ENCODE measurements at places on chromosomes 3 and 15.
A peak's percentile ranks its signal among the peaks of the same experiment; 100 is the strongest.

DNA sequence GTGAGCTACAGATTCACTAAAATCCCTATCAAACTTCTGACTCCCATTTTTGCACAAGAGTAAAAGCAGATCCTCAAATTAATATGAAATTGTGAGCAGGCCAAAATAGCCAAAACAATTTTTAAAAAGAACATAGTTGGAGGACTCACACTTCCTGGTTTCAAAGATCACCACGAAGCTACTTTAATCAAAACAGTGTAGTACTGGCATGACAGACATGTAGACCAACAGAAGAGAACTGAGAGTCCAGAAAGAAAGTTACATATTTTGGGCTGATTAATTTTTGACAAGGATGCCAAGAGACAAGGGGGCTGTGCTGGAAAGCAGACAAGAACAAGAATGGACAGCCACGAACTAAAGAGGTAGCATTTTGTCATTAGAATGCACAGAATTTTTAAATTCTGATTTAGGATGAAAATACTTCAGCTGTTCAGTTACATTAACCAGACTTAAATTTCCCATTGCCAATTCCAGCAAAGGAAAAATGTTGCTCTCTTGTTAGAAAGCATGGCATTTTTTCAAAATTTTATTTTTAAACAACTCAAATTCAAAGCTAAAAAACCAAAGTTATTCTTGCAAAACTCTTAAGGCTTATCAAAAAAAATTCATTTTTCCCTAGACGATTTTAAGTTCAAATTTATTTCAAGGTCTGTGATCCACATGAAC lies 14.0 kb downstream of the RYK start:
- DNase-seq, result no peak

GRCh38 chr15:56724232-56724631 lies 9.1 kb downstream of the ZNF280D start:
- DNase-seq, result no peak

DNA sequence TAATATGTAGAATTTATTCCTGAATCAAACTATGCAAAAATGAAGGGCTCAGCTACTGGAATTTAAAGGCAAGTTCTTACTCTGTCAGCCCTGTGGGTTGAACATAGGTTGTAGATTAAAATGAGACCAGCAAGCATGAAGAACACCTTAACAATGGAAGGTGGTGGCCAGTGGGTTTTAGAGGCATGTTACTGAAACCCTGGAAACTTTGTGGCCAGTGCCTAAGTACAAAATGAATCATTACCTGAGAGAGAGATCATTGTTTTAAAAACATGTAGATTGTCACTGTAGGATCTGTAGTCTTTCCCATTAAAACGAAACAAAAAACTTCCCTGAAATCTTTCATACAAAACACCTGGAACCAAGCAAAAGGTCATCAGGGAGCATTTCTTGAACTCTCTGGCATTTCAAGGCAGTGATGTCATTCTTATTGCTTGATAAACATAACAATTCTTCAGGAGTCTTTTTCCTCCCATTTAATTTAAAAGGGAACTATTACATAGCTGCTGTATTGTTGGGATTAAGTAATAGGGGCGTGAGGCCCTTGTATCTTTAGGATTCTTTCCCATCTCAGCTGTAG lies 51.8 kb downstream of the TMEM108 start:
- DNase-seq, result no peak

DNA sequence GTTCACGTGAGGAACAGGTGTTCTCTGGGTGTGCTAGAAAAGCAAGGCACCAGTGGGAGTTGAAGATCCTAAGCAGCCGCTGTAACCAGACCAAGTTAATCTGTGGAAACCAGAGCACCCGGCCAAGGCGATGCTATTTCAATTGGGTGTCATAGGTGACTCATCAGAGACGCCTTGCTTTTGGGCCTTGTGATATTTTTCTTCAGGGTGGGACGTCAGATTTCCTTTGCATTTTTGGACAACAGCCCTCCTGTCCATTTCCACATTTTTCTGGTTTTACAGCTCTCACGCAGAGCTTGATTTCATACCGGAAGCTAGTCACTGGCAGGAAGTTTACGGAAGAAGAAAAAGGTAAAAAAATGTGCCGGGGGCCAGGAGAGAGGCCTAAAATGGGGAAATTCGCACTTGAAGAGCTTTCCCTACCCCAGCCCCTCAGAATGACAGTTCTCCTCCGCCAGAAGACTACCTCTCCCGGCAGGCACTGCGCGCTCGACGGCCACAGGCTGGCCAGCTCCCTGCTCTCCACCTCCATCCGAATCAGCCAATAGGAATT lies 471 bp upstream of the KBTBD8 start:
- DNase-seq, result peak; percentile 95

- no peak for DNase-seq
These were observed 517.2 kb upstream of the CBLB start for GRCh38 chr3:106386050-106386449.

- DNase-seq, result no peak
These were observed 25.8 kb downstream of the LDHAL6B start for GRCh38 chr15:59232476-59232875.

- no peak for DNase-seq
These were observed 111.7 kb upstream of the PLXND1 start for GRCh38 chr3:129718201-129718600.

GRCh38 chr15:99925661-99926461 lies 192.6 kb upstream of the LYSMD4 start:
- DNase-seq, result peak; percentile 70

DNA sequence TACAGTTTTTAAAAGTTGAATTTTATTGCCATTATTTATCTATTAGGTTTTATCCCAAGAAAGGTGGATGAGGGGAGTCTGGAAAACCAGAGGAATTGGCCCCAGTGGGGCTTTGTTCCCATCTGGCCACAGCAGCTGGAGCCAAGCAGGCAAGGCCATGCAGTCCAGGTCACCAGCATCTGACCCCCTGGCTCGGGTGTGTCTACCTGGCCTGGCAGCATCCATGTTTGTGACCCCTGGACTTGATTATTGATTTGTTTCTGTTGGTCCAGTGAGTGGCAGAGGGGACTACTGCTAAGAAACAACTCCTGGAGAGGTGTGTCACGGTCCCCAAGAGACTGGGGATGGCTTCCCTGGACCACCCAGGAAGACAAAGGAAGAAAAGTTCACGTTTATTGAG lies 111.1 kb downstream of the NUP210 start:
- DNase-seq, result no peak

- no peak for DNase-seq
These were observed 61.4 kb downstream of the UMPS start for GRCh38 chr3:124791639-124792151.

DNA sequence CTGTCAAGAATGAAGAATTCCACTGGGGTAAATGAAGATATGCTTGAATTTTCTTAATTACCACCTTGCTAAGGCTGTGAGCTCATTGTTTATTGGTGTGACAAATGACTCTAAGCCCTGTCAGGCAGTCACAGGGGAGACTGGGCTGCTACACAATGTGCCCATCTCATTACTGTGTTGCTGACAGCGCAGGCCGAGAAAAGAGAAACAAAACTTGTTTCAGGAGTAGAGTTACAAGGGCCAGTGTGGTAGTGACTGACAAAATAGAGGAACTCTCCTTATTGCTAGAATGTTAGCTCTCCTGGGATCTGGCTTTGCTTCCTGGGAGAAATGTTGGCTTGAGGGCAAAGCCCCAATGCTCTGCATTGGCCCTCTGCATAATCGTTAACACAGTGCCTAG lies 130.4 kb upstream of the CRBN start:
- no peak for DNase-seq

DNA sequence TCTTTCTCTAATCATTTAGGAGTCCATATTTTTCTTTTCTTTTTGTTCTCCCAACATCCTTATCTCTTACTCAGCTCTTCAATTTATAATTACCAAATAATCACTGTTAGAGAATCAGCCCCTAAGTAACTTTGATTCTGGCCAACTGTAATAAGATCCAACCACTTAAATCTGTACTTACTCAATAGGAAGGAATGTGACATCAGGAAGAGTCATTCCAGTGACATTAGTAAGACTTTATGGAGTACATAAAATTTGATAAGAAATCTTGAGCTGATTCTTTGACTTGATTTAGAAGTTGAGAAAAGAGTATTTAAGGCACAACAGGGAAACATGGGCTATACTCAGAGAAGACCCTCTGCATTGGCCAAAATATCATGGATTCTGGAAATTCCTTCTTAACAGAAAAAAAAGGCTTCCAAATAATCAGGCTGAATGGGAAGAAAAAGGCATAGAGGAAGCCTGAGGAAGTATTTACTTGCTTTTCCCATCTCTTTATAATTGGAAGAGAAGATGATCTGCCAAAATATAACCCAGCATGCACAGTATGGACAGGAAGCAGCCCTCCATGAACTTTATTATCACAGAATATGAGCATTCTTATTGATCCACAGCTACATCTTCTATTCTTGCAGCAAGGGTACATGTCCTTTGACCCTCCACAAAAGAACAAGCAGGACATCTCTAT lies 289.7 kb upstream of the TPRG1 start:
- DNase-seq, result no peak

DNA sequence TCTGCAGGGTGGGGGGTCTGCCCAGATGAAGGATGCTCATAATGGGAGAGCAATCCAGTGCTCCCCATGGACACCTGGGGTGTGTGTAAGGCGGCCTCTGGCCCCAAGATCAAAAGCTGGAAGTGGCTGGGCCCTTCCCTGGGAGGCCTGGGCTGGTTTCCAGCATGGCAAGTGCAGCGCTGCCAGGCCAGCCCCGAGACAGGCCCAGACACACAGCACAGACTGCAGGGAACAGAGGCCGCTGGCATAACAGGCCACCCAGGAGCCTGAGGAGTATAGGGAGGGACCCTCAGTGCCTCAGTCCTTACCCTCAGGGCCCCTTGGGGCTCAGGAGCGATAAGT lies 10.0 kb downstream of the ITPKA start:
- no peak for DNase-seq

GRCh38 chr15:96345560-96346399 lies 15.3 kb downstream of the NR2F2 start:
- no peak for DNase-seq

DNA sequence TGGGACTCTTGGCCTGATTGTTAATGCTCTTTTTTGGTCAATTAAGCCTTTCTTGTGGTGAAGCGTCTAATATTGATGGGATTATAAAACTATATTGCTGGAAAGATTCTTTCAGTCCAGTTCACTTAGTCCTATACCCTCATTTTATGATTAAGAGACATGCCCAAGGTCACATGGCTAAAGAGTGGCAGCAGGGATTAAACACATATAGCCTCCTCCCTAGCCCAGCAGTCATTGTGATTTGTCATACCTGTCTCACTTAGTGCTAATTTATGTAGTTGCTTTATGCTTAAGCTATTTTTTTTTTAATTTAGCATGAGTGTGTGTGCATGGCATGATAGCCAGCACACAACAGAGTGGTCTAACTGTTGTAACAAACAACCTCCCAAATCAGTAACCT lies 9.5 kb downstream of the PARP14 start:
- DNase-seq, result no peak

- no peak for DNase-seq
These were observed 346.6 kb downstream of the EPHB1 start for GRCh38 chr3:135141672-135142071.

DNA sequence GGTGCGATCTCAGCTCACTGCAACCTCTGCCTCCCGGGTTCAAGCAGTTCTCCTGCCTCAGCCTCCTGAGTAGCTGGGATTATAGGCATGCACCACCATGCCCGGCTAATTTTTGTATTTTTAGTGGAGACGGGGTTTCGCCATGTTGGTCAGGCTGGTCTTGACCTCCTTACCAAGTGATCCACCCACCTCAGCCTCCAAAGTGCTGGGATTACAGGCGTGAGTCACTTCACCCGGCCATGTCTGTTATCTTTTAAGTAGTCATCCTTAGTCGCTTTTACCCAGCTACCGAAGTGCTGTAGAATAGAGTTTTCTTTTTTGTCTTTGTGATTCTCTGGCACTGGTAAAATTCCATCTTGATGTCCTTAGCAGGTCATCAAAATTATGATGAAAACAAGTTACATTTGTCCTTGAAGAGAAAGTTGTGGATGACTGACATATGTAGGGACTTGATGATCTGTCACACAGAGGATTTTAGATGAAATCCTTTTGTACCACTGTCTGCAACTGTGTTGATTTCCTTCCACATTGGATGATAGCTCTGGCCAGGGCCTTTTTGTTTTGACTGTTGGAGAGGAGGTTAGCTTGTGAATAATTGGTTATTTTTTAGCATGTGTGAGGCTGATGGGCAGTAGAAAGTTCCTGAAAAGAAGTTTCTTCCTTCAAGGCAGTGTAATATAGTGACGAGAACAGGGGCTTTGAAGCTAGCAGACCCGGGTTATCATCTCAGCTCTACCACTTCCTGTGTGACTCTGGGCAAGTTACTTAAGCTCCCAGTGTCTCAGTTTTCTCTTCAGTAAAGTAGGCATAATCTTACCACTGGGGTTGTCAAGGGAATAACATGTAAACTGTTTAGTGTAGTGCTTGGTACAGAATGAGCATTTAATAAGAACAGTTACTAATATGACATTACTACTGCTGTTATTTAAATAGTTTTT lies 18.8 kb downstream of the ATG7 start:
- DNase-seq, result peak; percentile 34

GRCh38 chr3:18233987-18234716 lies 191.0 kb downstream of the SATB1 start:
- DNase-seq, result no peak

DNA sequence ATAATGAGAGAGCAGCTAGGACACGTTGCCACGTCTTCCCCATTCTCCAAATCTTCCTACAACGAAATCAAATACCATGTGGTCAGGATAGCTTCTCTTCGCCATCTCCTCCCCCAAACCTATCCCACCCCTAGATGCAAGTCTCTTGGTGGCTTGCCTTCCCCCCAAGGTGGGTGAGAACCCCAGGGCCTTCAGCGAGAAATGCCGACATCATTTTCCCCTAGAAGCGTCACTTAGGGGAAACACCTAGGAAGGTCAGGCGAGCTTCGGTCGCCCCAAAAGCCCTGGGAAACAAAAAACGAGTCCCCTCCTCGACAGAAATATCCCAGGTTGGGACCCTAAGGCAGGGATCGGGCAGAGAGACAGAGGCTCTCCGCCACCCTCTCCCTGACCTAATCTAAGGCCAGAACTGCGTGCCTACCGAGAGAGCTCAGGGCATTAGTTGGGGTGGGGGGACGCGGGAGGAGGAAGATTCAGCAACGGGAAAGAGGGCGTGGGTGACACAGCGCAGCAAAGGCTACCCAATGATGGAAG lies 502 bp downstream of the DPH3 start:
- no peak for DNase-seq

DNA sequence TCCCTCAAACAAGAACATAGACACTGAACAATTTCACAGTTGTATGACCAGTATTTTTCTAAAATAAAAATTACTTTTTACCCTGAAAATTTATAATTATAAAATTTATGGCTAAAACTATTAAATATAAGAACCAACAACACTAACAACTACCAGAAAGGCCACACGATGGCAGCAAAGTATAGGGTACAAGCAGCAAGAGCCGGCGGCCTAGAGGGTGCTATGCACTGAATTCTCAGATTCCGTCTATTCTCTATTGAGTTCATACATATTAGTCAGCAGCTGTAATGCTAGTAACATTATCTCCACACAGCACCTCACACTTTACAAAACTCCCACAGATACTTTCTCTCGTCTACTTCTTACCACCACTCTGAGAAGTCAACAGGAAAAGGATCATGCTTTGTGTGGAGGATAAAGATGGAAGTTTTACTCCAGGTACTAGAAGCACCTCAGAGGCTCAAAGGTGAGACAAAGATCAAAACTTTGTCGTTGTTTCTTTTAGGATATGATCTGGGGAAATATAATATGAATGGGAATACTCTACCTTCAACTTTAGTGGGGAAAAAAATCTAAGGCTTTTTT lies 160.5 kb downstream of the FGF12 start:
- DNase-seq, result peak; percentile 70

Measured in stimulated activated naive CD8-positive, alpha-beta T cell treated with anti-CD3 and anti-CD28 coated beads, Interleukin-15, Interleukin-2, amounts not matched to agents 100 U/mL and 50 U/mL, for 24 hours (primary cell).